ENCODE measurements at places on chromosomes 6 and 20.

- DNase-seq, result peak; percentile 53
Measured at GRCh38 chr6:2990248-2990931, 9.3 kb upstream of the NQO2 start.

DNA sequence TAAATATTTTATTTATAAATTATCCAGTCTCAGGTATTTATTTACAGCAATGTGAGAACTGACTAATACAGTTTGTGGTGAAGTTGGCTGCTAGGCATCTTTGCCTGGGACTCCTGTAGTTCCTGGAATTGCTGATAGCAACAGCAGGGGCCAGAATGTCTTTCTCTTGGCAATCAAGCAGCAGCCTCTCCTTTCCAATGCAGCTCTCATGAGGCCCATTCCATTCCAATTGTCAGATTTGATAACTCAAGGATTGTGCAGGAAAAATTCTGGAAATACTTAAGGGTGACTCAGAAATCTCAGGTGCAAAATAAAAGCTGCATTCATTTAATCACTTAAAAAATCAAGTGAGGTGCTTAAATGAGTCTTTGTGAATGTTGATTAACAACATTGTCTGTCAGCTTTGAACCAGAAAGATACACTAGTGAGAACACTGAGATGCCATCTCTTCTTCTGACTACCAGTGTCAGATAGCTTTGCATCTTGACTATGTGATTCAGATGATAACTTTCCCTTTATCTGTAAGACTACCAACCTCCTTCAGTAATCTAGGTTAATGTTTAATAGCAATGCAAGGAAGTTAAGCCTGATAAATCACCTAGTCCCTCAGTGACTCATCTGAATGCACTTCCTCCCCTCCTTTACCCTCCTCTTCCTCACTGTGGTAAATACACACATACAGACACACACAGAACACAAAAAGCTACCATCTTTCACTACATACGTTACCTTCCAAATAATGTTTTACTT is 32.1 kb upstream of the COL21A1 start:
- no peak for DNase-seq

DNA sequence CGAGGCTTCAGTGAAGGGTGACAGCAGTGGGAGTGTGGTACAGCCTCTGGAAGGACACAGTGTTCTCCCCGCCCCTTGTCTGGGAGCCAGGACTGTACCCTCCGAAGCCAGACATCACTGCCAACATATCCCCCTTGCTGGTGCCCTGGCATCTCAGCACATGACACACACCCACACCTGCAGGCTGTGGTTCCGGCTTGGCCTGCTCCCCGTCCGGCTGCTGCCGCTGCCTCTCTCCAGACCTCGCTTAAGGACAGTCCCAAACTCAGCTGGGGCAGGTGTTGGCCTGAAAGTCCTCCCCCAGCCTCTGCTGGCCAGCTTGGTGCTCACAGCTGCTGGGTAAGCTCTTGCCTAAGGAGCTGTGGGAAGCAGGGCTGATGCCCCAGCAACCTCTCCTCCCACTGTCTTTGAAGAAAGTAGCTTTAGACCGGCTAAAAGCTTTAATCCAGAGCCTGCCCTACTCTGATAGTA is 7.0 kb downstream of the EMILIN3 start:
- no peak for DNase-seq

- DNase-seq, result no peak
Measured at GRCh38 chr20:703426-703825, 27.8 kb upstream of the SCRT2 start.

- DNase-seq, result no peak
Measured at GRCh38 chr6:15477746-15478145, 185.1 kb downstream of the DTNBP1 start.

GRCh38 chr6:45507186-45507585 is 129.5 kb upstream of the SUPT3H start:
- DNase-seq, result no peak

- peak; percentile 89 for DNase-seq
Measured at GRCh38 chr6:3456898-3457709, at the start of gene SLC22A23. TSS of gene SLC22A23 (minus strand) at chr6:3457050. CDS start at chr6:3456559, 491 bp downstream.

DNA sequence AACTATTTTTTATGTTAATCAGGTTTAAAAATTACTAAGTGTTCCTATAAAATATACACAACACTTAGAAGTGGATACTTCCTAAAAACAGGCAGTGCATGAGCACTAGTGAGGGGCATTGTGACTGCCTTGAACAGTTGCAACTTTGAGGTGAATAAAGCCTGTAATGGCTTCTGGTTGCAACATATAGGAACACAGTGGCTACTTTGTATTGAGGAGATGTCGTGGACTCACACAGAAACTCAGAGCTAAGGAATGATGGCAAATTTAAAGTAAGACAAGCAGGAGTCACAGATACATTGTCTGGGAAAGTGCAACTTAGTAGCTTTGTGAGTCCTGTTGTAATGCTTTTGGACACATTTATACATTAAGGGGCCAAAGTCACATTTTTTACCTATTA is 861 bp upstream of the HLA-A start:
- DNase-seq, result no peak

- no peak for DNase-seq
Measured at GRCh38 chr20:39661833-39662232, 699.7 kb downstream of the DHX35 start.

DNA sequence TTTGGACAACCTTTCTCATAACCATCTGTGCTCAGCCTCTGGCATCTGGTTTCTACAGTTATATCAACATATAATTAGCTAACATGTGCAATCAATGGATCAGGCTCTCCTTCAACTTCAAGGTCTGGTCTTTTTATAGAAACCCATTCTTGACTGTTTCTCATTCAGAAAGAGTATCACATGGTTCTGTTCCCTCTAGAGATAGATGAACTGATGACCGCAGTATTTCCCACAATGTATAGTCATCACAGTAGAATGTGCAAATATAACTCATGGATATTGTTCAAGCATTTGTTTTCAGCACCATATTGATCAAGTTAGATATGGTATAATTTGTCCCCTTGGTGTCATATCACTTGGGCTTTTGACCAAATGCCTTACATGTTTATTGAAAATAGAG is 656.2 kb downstream of the FRK start:
- no peak for DNase-seq

GRCh38 chr6:161349886-161350285 is 76.0 kb upstream of the AGPAT4 start:
- no peak for DNase-seq

DNA sequence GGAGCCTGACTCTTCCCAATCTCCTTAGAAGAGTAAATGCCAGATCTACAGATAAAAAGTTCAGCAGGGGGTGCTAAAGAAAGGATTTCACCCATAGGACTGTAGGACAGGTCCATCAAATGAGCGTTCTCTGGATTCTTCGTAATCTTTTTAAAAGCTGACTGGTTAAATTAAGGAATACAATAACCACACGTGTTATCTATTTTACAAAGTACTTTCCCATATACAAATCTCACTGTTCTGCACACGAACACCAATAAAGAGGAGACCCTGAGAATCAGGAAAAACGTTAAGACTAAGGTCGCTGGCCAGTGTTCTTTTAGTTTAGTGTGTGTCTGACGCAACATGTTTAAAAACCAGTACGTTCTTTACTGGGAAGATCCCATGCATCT is 542 bp downstream of the TUBE1 start:
- no peak for DNase-seq

- DNase-seq, result no peak
Measured at GRCh38 chr20:37773291-37773826, 79.5 kb downstream of the CTNNBL1 start.

DNA sequence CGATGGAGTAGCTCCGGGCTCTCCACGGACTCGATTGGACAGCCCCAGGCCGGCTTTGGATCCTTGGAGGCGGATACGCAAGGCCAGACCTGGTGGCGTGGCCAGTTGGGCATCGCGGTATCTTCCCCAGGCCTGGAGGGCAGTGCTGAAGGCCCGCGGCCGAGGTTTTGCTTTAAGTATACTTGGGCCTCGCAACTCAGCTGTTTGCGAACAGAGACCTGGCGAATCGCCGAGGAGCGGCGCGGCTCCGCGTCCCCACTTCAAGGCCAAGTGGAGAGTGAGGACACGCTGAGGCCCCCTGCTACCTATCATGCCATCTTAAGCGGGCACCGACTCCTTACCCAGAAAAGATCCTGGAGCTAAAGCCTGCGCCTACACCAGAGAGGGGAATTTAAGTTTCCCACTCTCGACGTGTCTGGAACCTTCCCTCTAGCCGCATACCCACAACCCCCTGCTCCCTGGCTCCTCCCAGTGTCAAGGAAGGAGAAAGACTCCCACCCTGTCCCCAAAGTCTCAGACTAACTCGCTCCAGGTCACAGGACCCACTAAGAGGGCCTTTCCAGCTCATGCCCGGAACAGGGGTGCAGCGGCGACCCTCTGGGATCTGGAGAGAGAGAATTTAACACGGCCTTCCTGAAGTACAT is 4.1 kb downstream of the LINC00237 start:
- peak; percentile 14 for DNase-seq

DNA sequence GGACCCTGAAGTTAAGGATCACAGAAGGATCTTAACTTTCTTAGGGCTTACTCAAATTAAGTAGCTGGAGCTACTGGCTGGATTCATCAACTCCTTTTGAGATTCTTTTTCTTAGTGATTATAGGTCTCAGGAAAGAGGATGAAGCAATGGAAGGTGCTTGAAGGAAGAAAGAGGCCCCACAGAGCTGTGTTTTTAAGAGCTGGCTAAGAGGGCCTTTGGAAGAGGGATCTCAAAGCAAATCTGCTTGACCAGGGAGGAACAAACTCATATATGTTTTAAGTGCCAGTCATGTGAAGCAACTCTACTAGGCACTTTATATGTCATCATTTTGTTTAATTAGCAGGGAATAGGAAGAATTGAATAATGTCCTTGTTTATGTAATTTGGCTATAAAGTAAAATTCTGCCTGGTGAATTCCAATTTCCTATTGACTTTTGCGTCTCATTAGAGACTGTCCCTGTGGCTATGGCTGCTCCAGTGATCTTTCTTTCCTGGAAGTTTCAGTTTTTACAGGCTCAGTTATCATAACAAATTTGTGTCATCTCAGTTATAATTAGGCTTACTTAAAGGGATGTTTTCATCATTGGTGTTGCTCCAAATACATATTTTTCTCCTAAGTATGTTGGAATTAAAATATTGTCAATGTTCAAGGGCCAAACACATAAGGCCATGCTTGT is 222.8 kb upstream of the CITED2 start:
- no peak for DNase-seq

DNA sequence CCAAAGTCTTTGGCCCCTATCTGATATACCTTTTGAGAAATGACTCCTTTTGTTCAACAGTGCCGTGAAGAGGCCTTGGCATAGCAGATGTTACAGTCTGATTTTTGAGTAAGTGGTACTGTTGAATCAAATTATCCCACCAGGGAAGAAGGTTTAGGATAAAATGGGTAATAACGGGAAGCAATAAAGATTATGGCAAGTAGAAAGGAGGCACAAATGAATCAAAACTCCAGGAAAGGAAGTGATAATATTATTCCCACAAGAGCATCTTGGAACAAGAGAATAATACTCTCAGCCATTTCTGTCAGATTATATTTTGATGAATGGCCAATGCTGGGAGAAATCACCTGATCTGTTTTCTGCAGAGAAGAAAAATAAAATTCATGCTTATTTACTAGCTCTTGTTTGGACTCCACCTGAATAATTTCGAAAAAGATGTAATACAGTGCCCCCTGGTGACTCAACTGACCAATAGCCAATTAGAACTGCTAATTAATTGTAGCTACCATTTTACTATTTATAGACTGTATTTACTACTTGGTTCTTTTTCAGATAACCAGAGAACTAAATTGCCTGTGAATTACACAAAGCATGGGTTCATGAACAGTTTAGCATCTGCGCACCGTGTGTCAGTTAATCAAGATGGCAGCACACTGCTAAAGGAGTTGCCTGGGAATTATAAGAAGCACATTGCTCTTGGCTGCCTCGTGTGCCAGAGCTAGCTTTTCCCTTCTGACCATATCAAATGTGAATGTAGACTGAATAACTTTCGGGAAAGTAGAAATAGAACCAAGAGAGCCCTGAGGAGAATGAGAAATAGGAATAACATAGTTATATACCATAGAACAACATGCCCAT is 78.5 kb upstream of the TRDN start:
- DNase-seq, result no peak

DNA sequence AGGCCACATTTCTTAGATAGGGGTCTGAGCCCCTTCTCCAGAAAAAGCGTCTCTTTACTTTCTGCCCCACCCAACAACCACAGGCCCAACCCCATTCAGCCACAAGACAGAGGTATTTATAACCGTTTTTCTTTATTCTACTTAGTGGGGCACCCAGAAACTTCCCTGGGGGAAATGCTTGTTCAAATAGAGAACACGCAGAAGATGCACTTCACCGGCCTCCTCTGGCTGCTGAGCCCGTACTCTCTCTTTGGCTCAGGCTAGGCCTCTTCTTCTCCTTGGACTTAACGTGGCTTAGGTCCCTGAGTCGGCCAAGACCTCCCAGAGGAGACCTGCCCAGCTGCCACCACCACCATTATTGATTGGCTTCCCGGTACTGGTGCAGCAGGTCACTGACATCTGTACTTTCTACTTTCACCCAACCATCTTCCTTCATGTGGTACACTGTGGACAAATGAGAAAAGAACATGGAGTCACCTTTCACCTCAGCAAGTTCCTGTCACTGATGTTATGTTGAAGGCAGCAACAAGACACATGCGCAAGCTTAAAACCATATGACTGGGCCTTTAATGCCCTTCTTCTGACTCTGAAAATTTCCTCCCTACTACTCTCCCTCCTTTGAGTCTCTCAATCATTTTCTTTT is 2.2 kb upstream of the TAP2 start:
- DNase-seq, result peak; percentile 32

DNA sequence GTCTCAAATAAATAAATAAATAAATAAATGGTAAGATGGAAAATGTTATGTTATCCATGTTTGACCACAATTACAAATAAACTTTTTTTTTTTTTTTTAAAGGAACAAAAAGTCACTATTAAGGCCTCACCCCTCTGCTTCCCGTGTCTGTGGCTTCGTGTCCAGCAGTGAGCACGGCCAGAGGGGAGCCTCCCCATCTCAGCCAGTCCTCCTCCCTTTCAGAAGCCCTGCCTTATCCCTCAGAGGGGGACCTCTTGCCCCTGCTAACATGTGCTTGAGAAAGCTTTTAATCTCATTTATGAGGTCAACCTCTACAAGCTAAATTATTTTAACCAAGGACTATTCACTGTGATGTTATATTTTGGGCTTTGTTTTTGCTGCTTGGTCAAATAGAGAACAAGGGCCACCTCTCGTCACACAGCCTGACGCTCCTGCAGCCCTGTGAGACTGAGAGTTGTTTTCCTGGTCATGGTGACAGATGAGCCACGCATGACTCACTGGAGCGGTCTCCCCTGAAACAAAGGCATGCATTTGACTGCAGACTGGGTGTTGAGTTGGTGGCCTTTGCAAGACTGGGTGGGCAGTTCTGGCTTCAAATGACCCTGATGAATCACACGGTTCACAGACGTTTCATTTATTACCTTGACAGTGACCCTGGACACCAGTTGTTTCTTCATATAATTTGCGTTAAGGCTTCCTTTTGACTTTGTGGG is 131.8 kb downstream of the TIAM2 start:
- DNase-seq, result peak; percentile 21

GRCh38 chr6:42158011-42158410 is 15.2 kb upstream of the GUCA1A start:
- DNase-seq, result no peak

- DNase-seq, result no peak
Measured at GRCh38 chr6:82022614-82023129, 224.9 kb downstream of the IBTK start.

Data from CD4-positive, alpha-beta T cell treated with Interleukin-17A for 4 hours (primary cell).